ENCODE measurements at places on chromosomes 6 and 20.

GRCh38 chr6:25334793-25335192, 55.6 kb downstream of the CARMIL1 start:
- DNase-seq: no peak

GRCh38 chr6:169166896-169167580, 86.6 kb downstream of the THBS2 start:
- no peak for DNase-seq

DNA sequence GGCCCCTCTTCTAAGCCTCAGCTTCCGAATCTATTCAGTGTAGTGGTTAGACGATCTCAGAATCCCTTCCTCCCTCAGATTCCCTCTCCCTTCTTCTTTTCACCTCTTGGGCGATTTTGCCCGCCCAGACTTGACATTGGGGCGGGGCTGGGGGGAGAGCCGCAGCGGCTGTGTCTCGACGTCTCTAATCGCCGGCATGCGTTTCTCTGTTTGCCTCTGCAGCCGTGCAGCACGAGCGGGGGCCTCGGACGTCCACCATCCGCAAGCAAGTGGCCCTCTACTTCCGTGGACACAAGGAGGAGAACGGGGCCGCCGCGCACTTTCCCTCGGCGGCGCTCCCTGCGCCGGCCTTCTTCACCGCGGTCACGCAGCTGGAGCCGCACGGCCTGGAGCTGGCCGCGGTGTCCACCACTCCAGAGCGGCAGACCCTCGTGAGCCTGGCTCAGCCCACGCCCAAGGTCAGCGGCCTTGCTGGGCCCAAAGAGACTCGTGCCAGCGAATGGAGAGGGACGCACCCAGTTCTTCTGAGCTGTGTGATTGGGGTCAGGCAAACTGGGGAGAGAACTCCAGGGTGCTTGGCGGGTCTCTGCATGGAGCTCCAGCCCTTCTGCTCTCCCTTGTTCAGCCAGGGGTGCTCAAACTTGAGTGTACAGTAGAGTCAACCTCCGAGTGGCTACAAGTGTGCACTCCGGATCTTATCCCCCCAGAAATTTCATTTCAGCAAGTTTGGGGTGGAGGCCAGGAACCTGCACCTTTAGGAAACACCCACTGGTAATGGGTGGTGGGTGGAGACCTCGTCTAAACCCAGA, 10.7 kb downstream of the NR2E1 start:
- DNase-seq: no peak

DNA sequence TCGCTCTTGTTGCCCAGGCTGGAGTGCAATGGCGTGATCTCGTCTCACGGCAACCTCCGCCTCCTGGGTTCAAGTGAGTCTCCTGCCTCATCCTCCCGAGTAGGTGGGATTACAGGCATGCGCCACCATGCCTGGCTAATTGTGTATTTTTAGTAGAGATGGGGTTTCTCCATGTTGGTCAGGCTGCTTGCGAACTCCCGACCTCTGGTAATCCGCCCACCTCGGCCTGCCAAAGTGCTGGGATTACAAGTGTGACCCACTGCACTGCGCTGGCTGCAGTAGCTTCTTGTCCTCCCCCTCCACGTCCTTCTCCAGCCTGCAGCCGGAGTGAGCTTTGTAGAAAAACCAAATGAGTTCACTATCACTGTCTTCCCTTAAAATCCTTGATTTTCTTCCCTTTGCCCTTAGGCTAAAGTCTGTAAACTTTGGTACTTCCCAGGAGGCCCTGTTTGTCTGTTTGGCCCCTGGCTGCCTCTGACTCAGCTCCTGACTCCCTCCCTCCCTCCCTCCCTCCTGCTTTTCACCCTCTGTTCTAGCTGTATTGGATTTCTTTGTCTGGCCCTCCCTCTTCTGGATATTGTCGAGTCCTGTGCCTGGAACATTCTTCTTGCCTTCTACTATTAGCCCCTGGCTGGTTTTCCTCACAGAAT, 12.9 kb downstream of the PARD6B start:
- peak; percentile 93 for DNase-seq

GRCh38 chr6:40822619-40823018, 216.4 kb downstream of the UNC5CL start:
- no peak for DNase-seq

DNA sequence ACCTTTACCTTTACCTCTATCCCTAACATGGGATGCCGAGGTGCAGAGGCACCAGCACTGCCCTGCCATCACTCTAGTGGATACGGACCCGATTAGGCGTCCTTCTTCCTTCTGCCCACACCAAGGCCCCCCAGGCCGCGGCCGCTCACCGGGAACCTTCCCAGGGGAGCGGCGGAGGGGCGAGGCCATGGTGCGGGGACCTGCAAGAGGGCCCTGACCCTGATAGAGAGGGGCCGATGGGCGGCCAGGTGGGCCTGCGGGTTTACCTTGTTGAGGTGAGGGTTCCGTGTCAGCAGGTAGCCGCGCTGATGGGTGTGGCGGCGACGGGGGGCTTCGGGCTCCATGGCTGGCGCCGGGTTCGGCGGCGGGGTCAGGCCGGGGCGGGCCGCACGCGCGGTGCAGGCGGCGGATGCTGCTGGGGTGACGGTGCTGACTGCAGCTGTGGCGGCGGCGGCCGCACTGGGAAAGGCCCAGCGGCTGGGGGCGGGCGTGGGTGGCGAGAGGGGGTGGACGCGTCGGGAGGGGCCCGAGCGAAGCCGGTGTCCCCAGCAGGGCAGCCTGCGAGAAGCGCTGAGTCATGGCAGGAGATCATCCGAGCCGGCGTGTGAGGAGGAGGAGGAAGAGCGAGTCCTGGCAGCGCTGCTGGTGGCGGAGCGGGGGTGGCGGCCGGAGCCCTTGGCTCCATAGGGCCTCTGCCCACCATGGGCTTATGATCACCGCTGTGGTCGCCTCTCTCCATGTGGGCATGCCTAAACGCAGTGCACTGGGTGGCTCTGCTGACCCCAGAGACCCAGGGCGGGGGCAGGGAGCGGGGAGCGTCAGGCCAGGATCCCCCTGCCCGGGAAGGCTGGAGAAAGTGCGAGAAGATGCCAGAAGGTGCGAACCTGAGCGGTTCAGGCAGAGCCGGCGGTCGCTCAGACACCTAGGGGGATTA, at the start of gene ME1:
Gene ME1 (minus strand): TSS at position 441 of the 934 bp plus-strand sequence. CDS start 97 bp downstream, at position 344.
- DNase-seq: peak; percentile 84

DNA sequence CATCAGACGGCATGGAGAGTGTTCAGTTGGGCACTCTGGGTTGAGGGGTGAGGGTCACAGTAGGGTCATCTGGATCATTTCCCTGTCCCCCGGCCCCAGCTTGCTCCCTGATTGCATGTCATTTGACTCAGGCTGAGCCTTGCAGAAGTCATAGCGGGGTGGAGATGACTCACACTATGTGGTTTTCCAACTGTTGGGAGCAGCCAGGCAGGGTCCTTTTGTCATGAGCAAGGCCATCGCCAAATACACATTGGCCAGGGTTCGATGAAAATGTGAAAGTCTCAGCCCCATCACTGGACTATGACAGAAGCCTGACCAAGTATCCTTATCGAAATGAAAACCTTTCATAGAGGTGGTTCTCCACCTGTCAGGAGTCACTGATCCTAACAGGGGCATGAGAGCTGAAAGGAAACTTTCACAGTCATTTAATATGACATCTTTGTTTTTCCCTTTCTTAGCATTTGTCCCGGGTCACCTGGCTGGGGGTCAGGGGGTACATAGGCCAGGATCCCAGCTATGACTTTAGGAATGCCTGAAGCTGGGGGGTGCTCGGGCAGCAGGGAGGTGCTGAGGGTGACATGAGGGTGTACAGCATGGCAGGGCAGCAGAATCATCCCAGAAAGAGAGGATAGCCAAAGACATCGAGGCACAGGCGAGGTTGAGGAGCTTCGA, 70.2 kb upstream of the CD93 start:
- DNase-seq: peak; percentile 52

- peak; percentile 65 for DNase-seq
Observed at GRCh38 chr6:4682431-4683097, 93.6 kb upstream of the CDYL start.

DNA sequence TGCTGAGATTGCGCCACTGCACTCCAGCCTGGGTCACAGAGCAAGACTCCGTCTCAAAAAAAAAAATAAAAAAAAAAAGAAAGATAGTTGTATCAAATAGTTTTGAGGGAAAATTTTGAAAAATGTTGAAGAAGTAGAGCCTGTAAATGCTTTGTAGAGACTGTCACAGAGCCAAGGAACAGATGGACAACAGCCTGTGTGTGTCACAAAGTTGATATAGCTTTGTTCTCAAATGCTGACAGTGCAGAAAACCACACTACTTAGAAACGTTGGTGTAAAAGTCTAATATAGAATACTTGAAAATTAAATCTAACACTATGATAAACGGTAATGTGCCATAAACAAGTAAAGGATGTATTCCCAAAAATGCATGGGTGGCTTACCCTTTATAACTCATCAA, 25.4 kb downstream of the PTK7 start:
- DNase-seq: no peak

DNA sequence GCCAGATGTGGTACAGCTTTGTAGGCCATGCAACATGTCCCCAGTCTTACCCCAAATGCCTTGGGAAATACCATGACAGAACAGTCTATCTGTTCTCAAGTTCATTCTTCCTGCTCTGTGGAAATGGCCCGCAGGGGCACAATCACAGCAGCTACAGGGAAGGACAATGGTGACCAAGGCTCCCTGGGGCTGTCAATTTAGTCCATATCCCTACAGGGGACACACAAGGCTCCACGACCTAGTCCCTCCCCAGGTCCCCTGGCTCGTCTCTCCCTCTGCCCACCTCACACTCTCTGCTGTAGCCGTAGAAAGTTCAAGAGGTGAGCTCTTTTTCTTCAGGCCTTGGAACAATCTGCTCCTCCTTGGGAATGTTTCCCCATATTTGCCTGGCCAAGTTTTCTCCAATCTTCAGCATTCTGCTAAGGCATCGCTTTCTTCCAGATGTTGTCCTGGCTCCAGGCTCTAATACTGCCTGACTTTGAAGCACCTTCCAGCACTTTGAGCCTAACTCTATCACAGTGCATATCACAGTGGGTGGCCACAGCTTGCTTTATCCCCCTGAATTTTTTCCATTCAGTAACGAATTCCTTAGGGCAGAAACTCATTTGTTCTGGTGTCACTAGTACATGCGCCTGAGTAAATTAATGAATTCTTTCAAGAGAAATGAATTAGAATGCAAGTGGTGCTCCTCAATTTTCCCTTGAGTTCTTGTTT, 92.6 kb downstream of the MAP3K7 start:
- DNase-seq: peak; percentile 11

DNA sequence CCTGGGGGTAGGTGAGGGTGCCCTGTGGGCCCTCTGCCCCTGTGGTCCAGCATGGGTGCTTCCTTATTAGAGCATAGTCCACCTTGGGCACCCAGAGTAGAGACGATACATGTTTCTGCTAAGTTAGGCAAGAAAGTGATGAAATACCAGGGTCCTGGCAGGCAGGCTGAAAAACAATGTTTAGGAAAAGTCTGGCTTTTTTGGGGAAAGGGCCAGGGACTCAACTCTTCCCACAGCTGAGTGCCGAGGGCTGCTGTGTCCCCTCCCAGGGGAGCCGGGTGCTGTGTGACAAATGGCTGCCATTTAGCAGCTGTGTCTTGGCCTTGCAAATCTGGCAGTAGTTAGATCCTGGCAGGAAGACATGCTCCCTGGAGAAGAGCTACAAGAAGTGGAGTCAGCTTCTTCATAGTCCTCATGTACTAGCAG, 61.5 kb downstream of the RREB1 start:
- peak; percentile 42 for DNase-seq

DNA sequence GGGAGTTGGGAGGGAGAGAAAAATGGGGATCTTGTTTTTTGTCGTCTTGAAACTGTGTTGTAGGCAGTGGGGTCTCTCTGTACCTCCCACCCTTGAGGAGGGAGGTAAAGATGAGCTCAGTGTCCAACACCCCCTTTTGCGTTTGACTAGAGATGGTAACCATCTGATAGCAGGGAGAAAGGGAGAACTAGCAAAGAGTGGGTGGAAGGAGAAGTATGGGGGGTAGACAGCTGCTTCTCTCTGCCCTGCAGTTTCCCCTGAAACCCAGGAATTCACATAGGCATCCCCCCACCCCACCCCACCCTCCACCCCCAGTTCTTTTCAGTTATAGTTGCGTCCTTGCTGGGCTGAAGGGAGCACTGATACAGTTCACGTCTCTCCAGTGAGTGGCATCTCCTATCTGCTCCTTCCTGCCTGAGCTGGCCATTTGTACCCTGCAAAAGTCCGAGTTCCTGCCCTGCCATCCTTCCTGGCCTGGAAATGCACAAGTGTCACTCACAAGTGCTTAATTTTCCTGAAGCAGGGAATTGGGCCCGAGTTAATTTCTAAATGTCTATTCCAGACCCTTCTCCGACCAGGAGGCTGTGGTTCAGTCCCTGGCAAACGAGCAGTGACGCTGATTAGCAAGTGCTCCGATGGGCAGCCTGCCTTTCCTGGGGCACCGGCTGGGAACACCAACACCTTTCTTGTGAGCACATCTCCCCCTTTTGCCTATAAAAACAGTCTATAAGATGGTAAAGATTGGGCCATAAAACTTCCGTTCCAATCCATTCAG, 1.5 kb downstream of the SIRPA start:
- no peak for DNase-seq

DNA sequence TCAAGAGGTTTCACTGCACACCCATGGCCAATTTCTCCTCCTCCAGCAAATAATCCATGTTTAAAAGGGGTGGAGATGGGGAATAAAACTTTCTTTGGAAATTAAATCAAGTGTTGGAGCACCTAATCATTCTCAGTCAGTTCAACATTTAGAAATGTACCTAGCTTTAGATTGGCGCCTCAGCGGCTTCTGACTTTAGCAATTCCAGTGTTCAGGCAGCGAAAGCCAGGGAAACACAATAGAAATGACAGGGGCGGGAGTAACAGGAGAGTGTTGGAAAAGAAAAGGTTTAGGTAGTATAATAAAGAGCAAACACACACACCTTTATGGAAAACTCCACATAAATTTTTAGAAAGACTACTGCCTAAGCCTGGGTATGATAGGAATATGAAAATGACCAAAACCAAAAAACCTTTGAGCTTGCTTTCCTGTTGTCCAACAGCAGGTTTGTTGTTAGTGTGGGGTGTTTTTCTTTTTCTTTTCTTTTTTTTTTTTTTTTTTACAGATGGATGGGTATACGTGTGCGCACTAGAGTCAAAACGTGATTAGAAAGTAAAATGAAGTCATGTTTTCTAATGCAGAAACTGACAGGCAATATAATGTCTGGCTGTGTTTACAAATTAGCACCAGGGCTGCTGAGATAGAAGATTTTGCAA, 7.7 kb downstream of the TFAP2A start:
- no peak for DNase-seq

All from cardiac fibroblast (primary cell).